ENCODE measurements at places on chromosomes 3 and 15.
A peak's percentile ranks its signal among the peaks of the same experiment; 100 is the strongest.

- DNase-seq = no peak
These were observed 10.0 kb downstream of the ARMC8 start for GRCh38 chr3:138197058-138197457.

GRCh38 chr3:187011915-187012314 lies 81.6 kb downstream of the ST6GAL1 start:
- peak; percentile 35 for DNase-seq

DNA sequence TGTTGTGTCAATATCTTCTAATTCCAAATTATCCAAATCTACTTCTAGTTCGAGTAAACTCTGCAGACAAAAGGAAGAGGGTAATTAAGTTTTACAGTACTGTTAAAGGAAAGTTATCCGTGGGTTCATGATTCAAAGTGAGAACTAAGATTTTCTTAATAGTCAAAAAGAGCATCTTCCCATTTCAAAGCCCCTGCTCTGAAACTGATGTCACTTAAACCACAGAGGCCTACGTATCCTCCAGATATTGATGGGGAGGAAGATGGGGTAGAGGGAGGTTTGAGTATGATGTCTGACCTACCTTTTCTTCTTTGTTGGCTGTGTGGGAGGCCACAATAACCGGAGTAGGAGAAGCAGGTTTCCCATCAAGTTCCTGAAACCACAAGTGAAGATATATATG lies 14.1 kb downstream of the MRPS22 start:
- no peak for DNase-seq

DNA sequence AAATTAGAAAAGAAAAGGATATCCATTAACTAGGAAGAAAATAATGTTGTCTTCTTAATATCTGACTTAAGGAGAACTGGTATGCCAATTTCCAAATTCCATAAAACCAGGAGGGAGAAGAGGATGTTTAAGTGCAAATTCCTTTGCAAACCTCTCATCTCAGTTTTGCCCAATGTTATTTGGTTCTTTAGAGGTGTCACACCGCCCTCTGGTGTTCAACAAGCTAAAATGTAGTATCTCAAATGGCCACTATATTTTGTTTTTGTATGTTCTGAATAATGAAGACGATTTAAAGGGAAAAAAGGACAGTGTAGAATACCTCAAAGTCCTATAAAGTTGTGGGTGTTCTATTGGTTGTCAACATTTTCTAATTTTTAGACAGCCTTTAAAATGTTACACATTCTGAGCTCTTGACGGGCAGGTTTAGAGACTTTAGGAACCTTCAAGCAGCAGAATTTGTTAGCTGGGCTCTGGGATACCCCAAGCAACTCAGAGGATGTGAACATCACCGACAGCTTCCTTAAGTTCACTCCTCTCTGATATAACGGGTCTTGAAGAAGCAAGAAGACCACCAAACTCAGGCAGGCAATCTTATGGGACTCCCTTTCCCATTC lies 458.3 kb downstream of the MFSD1 start:
- DNase-seq = no peak

All from tibial artery (tissue), 4 donors.